ENCODE measurements at places on chromosomes 6 and 20.

DNA sequence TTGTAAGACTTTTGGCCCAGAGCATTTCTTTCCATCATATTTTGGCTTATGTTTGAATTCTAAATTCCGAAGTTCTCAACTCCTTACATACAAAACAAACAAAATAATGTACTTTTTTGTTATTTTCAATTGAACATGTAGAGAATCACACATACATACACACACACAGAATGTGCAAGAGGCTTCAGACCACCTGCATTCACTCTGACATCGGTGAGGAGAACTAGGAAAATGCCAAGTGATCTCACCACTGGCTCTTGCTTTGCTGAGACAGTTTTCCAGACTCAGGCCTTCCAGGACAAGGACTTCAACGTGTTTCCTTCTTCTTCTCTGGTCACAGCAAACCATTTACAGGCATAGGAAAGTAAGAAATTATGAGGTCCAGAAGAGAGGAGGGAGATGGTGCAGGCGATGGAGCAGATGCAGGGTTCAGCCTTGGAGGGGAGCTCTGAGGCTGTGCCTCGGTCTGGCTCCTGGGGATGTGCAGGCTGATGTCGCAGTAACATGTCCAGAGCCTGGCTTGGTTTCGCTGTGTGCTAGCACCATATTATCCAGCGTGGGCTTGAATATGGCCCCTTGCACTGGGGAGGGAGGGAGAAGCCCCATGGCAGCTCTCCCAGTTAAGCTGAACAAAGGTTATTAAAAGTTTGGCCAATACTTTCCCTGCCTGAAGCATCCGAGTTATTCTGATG, 93.4 kb downstream of the DACT2 start:
- no peak for DNase-seq

DNA sequence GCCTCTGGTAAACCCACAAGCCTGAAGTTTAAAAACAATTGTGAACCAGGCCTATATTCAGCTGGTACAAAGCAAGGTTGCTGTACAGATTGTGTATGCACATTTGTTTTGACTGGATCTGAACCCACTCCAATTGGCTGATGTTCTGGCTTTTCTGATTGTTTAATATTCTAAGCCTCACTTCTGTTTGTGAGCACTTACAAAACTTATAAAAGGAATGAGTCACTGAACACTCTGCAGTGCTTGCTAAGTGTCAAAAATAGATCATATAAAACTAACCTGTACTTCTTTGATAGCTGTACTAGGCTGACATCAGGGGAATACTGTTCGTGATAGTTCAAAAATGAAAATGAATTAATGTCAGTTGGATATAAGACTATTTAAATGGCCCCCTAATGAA, 12.1 kb downstream of the COL21A1 start:
- DNase-seq, result no peak

GRCh38 chr6:110816677-110817076, 1.4 kb upstream of the CDK19 start:
- no peak for DNase-seq

- no peak for DNase-seq
Measured at GRCh38 chr6:44494011-44494501, 106.5 kb downstream of the CDC5L start.
